ENCODE measurements at places on chromosomes 1 and 21. TPM values are rescaled to one million over a fixed set of nuclear protein-coding genes. Genes with fewer than 3 reads are reported as not detected.

The GJC2 gene
- total RNA-seq, result 5.0 TPM

GRCh38 chr21:39386194-39386593 lies 37.3 kb upstream of the HMGN1 start:
- DNase-seq, result no peak

The RNU1-3 gene
- under 0.01 TPM for total RNA-seq

GRCh38 chr1:206631085-206631509 lies 4.2 kb upstream of the DYRK3 start:
- peak; percentile 93 for DNase-seq

The CYP4Z1 gene
- not detected for total RNA-seq

The SELENBP1 gene
- total RNA-seq, result 5.3 TPM

DNA sequence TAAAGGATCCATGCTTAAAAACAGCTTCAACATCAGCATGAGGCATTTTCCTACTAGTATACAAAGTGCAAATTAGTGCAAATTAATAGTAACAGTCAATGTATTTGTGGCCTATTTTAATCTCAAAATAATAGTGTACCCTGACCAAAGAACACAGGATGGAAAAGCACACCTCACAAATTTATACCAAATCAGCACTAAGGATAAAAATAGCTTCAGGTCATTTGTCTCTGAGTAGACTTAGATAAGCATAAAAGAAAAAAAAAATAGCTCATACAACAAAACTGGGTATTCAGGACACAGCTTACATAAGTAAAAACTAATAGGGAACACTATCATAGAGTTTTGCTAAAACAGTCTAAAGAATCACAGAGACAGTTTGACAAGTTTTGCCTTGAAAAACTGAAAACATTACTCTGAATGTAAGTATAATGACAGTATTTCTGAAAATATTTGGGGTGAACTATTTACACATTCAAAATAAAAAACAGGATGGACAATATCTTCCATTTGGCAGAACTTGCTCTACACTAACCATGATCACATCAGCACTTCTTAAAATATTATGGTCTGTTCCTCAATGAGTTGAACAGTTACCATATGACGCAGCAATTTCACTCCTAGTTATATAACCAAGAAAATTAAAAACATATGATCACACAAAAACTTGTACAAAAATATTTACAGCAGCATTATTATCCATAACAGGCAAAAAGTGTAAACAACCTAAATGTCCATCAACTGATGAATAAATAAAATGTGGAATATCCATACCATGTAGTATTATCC lies 46.3 kb downstream of the RNF115 start:
- DNase-seq, result no peak

- no peak for DNase-seq
These were observed 6.4 kb upstream of the SPATC1L start for GRCh38 chr21:46190491-46191131.

DNA sequence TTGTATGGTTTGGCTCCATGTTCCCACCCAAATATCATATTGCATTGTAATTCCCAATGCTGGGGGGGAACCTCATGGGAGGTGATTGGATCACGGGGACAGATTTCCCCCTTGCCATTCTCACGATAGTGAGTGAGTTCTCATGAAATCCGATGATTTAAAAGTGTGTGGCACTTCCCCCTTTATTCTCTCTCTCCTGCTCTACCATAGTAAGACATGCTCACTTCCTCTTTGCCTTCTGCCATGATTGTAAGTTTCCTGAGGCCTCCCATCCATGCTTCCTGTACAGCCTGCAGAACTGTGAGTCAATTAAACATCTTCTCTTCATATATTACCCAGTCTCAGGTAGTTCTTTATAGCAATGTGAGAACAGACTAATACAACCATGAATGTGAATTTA lies 211.6 kb upstream of the NR5A2 start:
- no peak for DNase-seq

The PRRX1 gene
- total RNA-seq, result 0.17 TPM

DNA sequence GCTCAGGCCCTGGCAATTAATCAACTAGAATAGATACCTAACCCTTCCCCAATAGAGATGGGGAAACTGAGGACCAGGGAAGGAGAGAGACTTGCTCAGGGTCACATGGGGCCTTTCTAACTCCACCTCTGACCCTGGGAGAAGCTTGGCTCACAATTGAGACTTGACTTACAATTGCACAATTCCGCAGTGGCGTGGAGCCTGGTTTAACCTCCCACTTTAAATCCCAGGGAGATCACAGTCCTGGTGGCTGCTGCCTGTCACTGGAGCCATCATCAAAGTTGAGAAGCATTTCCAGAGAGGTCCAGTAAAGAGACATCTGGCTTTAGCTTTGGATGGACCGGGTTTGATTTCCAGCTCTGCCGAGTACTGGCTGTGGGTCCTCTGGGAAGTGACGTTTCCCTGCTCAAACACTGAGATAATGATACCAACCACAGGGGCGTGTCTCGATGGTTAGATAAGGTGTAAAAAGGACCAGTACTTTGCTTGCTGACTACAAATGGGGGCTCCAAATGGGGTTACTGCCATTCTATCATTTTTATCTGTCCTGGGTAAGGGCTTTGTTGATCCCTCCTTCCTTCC lies 39.3 kb downstream of the TRIM62 start:
- DNase-seq, result no peak

DNA sequence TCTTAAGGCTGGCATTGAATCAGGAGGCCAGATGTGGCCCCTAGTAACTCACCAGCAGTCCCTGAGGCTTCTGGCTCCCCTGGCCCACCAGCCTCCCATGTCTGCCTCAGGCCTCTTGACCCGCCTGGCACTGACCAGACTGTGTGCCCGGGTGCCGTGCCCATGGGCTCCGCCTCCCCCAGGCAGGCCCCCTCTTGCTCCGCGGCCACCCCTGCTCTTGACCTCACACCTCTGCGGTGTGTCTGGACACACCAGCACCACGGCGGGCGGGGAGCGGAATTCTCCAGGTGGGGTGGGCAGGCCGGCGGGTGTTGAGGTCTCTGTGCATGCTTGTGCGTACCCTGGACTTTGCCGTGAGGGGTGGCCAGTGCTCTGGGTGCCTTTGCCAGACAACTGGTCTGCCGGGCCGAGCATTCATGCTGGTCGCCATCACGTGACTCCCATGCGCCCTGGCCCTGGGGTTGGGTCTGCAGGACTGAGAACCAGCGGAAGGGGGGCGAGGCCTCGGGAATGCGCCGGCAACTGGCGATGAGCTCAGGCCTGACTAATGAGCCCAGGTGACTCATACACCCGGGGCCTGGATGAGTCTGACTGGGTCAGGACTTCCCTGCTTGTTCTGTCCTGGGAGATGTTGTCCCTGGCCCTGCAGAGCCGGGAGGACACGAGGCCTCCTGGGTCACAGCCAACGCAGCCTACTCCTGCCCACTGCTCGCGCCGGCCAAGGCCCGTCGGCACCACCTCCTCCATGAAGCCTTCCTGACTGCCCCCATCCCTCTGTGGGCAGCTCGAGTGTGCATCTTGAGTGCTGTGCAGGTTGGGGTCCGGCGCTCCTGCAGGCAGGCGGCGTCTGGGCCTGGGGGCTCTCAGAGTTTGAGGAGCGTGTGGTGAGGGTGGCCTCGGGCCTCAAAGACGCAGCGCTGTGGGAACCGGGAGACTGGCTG lies 22.6 kb downstream of the COL18A1 start:
- peak; percentile 90 for DNase-seq

The AMY1B gene
- total RNA-seq, result not detected

DNA sequence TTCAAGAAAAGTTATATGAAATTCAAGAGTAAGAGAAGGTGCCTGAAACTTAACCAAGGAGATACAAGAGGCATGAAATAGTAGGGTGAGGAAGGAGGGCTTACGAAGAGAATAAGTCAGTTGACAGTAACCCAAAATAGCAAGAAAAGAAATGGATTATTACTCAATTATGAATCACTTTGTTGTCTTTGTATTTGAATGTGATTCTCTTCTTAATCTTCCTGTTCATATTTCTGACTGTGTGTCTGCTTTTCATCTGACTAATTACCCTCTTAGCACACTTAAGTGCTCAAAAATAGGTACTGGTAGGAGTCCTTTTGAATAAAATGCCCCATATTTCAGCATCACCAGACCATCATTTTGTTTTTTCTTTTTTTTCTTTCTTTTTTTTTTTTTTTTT lies 39.4 kb downstream of the GLMN start:
- DNase-seq, result no peak

GRCh38 chr1:25049190-25049589 lies 119.1 kb upstream of the RUNX3 start:
- no peak for DNase-seq

GRCh38 chr1:197998110-197998509 lies 80.9 kb downstream of the LHX9 start:
- DNase-seq, result no peak

The CACNA1S gene
- not detected for total RNA-seq

DNA sequence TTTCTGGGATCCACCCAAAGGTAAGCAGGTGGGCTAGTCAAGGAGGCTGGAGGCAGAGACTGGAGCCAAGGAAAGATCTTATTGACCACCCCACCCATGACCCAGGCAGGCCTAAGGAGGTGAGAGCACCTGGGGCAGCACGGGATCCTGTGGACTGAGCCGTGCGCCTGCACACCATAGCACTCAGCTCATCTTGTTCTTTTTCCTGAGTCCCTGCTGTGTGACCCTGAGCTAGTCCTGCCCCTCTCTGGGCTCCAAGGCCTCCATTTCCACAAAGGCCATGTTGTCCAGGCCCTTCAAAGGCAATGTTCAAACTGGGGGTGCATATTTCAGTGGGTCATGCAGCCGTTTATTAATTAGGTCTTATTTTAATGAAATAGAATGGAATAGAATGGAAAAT lies 7.2 kb downstream of the FAM131C start:
- no peak for DNase-seq

GRCh38 chr21:20259031-20259867 lies 739.0 kb upstream of the NCAM2 start:
- DNase-seq, result no peak

DNA sequence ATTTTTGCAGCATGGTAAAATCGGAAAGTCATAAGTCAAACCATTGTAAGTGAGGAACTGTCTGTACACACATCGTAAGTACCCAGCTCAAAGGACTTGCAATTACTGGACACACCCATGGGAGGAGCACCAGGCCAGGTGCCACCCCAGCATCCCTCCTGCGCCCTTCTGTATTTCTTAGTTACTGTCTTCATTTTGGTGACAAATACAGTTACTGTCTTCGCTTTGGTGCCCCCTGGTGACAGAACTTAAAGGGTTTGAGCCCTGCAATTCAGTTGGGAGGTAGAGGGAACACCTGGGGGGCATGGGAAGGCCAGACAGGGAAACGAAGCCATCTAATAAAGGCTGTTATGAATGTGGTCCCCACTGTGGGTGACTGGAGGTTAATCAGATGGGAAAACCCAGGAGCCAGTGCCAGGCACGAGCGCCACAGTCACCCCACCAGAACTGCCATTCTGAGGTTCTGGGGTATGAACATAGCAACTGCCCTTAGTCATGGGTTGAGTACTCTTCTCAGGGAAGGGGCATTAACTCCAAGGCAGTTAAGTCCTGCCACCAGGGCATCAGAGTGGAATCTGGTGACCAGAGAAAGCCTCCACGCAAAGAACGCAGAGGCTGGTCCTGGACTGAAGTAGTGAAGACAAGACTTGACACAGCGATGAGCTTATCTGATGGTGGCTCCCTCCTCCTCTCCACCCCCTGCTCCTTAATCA lies 612.9 kb downstream of the PTPRU start:
- peak; percentile 63 for DNase-seq

DNA sequence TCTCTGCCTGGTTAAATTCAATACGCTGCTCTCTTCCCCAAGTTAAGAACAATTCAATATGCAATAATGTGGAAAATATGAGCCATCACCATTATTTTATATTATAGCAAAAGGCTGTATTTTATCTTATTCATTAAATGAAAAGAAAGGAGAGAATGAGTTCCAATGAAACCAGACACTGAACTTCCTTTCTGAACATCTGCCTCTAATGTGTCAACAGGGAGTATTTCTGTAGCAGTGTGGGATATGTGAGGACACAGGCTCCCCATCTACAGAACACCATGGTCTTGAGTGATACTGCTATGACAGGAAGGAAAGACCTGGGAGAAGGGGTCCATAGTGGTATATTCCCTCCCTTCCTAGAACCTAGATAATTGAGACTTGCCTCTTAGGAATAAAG lies 46.3 kb downstream of the CASQ2 start:
- DNase-seq, result no peak

- DNase-seq, result no peak
These were observed 16.7 kb downstream of the DISC1 start for GRCh38 chr1:231643071-231643934.

- DNase-seq, result no peak
These were observed 7.2 kb downstream of the C1orf35 start for GRCh38 chr1:228095938-228096337.

DNA sequence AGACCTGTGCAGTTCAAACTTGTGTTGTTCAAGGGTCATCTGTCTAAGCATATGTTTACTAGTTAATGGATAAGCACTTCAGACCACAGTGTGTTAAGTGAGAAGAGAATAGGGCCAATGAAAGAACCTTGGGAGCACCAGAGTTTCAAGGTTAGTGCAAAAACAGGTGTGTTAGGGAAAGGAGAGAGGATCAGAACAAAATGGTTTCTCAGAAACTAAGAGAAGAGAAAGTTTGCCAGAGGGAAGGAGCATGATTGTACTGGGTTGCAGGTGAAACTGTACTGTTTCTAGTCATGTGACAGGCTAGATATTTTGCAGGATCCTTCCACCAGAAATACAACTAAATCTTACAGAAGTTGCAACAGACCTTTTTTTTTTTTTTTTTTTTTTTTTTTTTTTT lies 23.3 kb downstream of the RPRD2 start:
- no peak for DNase-seq

The CFHR2 gene
- not detected for total RNA-seq

GRCh38 chr1:201984446-201984845 lies 2.0 kb downstream of the RNPEP start:
- DNase-seq, result no peak

GRCh38 chr1:50656931-50657330 lies 233.7 kb upstream of the DMRTA2 start:
- peak; percentile 17 for DNase-seq

The HPCA gene
- not detected for total RNA-seq

- no peak for DNase-seq
These were observed 102.8 kb upstream of the ZNF648 start for GRCh38 chr1:182164273-182164672.

GRCh38 chr1:43446881-43447835 lies 6.6 kb downstream of the HYI start:
- no peak for DNase-seq

DNA sequence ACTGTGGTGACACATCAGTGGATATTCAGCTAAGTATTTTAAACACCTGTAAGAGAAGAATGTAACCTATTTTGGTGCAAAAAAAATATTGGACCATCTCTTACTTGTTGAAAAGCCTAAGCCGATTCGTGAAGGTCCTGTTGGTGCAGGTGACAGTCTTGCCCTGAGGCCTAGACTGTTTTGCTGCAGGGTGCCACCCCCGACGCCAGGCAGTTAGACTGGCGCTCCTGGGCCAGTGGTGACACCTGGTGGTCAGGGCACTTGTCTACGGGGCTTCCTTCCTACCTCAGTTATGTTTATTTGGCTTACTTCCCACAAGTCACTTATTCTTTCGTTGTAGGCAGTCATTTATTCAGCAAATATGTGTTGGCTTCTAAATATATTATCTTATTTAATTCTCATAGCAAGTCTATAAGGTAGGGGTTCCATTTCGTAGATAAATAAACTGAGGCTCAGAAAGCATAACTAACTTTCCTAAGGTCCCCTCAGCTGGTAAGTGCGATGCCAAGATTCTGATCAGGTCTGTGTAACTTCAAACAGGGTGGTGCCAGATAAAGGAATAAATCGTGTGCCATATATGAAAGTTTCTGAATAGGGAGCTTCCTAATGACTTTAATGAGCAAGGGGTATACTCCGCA lies 1.9 kb downstream of the EEIG2 start:
- peak; percentile 45 for DNase-seq

The ALDH4A1 gene
- 17.8 TPM for total RNA-seq

All from dermis blood vessel endothelial cell (primary cell).